Stimulated activated CD4-positive, alpha-beta T cell treated with anti-CD3 and anti-CD28 coated beads, Interleukin-15, amount 100 ng/mL, for 1 hour (primary cell): ENCODE measurements at places on chromosomes 6 and 20.
A peak's percentile ranks its signal among the peaks of the same experiment; 100 is the strongest.

- no peak for DNase-seq
Measured at GRCh38 chr6:157688275-157688959, 134.6 kb upstream of the SNX9 start.

DNA sequence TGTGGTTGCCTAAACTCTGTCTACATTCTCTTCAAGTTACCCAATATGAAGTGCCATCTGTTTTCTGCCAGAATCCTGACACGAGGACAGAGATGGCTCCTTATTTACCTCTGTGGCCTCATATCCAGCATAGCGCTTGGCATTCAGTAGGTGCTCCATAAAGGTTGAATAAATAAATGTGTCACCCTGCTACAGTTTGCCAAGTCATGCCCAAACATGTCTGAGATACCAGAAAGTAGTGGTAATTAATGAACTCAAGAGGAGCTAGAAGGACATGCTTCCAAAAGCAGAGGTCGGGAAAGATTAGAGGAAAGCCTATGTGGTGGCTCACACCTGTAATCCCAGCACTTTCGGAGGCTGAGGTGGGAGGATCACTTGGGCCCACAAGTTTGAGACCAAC is 30.9 kb upstream of the E2F3 start:
- DNase-seq: no peak

DNA sequence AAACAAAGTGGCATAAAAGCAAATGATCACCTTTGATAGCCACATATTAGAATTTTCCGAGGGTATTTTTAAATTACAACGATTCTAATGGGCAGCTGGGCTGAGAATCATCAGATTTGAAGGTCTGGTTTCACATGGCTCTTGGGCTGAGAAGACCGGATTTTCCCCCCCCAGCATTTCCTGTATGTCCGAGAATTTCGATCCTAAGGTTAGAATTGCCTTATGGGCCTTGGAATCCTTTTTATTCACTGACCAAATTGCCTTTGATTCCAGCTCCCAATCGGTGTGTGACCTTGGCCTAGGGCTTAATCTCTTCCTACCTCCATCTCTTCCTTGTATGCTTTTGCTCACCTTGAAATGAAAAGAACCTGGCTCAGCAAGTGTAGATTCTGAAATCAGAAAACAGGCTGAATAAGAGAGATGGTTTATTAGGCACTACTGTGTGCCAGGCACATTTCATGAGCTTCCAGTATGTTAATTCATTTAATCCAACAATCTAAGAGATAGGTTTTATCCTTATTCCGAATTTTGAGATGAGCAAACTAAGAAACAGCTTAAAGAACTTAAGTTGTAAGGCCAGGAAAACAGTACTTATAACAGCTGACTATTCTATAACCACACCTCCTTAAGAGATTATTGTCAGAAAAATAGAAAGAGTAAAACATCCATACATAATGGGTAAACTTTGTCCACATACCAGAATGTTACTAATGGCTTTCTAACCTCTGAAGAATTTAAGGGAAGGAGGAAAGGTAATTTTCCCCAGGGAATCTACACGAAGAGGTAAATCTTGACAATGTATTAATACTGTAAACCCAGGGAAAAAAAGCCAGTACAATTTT is 39.4 kb downstream of the HFE start:
- no peak for DNase-seq

DNA sequence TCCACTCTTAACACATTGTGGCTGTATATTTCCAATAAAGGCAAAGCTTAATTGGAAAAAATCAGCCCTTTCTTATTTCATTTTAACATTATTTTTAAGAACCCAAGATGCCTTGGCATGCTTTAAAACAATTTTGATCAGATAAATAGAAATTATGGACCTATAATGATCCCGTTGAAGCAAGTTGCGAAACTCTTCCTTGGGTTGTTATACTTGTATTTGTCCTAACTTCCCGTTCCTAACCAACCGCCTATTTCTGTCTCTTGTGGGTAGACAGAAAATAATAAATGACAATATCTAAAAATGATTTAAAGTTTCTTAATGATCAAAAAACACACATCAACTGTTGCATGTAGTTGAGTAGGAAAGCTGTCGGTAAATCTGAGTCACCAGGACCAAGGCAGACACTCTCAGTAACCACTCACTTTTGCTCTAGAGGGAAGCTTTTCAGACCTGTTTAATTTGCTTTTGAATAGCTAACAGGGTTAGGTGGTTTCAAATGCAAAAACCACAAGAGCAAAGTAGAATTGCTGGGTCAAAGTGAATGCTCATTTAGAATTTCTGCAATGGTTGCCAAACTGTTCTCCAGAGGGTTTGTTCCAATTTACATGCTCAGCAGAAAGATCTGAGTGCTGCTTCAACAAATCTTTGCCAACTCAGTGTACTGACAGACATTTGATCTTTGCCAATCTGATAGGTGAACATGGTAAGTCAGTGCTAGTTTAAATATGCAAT is 34.2 kb upstream of the KCNK5 start:
- no peak for DNase-seq

DNA sequence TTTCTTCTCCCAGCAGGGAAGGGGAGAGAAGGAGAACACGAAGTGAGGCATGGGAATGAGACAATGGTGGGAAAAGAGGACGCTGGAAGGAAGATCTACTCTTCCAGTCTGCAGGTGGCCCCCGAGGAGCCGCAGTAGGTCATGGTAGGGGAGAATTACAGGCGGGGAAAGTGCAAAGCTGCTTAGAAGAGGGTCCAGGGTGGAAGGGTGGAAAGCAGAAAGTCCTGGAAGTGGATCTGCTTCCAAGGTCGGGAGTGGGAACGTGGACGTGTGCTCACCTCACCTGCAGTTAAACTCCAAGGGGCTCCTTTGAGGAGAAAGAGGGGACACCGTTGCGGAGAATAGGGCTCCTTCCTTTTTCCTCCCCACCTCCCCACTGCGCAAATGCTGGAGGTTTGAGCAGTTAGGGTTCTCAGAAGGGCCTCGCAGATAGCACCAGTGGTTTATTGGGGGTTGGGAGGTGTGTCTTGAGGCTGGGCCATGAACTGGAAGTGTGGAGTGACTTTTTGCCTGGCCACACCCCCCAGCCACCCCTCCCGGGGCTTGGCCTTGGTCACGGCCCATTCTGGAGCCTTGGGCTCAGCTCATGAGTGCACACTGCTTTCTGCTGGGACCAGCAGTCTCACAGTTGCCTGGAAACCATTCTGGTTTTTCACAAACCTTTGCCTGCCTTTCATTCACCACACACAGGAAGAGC is 100.4 kb upstream of the MLN start:
- peak; percentile 8 for DNase-seq

DNA sequence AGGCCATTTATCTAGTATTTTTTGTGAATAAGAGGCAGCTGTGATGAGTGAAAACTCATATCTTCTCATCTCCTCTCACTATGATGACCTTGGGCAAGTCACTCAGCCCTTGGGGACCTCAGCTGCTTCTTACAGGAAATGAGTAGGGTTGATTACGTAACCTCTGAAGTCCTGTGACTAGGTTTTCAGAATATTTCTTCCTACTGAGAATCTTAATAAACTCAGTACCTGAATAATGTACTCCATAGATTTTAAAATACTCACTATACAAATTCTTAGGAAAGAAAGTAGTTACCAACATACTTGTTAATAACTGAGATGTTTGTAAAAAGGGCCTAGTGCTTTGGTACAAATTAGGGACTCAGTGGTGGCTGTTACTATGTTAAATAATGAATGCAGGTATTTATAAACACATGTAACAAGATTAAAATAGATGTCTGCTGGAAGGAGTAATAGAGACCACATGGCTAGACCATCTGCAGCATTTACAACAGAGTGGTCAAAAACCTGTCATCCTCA is 60.9 kb downstream of the RPRD1B start:
- no peak for DNase-seq

DNA sequence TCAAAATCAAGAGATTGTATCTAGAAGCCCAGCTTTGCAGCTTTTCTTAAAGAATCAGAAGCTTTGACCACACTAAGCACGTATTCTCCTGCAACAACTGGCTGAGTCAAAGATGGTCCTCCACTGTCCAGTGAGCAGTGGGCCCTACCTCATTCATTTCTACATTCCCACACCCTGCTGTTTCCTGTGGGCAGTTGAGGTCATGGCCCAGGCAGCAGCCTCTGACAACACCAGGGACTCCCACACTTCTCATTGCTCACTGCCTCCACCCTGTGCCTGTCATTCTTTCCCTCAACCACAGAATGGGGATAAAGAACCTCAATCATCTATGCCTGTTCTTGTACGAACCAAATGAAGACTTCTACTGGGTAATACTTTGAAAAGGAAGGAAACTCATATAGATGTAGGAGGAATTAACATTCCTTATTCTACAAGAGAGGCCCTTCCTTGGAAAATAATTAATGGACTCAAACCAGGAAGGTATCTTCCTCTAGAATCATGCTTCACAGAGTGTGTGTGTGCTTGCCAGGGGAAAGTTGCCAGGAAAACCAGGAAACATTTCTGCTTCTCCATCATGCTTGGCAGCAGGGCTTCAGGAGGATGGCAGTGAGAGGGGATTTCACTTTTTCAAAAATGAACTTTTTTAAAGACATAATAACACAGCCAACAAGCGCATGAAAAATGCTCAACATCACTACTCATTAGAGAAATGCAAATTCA is 191.7 kb upstream of the RIN2 start:
- no peak for DNase-seq

DNA sequence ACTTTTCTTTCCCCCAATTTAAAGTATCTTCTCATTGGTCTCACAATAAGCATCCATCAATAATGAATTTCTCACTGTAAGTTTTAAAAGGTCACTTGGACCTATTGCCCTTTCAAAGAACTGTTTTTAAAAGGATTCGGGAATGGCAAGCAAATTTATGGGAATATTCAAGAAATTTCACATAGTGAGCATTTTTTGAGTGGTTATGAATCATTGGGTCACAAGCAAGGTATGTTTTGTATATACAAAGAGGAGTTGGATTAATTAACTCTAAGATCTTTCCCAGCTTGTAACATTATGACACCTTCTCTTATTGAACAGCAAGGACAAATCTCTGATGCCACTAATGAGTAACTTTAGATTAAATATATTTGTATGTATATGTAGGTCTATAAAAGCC is 165.0 kb downstream of the MOXD1 start:
- no peak for DNase-seq

- DNase-seq: no peak
Measured at GRCh38 chr6:139109558-139109957, 25.3 kb upstream of the HECA start.

DNA sequence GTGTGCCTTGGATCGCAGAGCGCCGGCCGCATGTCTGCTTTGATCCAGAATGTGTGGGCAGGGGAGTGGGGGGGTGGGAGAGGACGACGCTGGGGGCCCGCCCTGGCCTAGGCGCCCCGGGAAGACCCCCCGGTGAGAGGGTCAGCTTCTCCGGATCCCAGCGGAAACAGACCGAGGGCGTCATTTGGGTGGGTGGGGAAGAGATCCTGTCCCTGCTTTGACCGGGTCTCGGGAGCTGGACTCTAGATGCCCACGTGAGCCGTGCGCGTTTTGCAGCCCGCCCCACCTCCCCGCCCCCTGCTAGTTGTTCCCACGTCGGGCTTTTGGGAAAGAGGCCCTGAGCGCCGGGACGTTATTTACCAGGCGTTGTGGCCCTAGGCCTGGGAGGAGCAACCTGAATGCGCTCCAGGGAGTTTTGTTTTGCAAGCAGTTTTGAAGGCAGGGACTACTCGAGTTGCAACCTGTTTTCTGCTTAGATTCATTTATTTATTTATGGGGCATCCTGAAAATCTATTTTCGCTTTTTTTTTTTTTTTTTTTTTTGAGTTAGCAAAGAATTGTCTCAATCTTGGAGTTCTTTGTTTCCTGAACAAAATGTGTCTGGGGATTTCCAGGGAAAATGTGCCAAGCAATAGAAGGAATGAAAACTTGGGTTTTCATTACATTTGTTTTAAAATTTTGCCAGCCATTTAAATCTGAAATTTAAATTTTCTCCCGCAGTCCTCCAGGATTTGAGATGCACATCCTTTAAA is 1.6 kb downstream of the DSP start:
- DNase-seq: no peak

GRCh38 chr20:59779656-59780380 is 153.6 kb downstream of the SYCP2 start:
- DNase-seq: no peak

GRCh38 chr6:46115634-46116033 is 14.2 kb upstream of the ENPP4 start:
- DNase-seq: no peak

GRCh38 chr6:583116-583515 is 73.8 kb downstream of the HUS1B start:
- no peak for DNase-seq

- DNase-seq: no peak
Measured at GRCh38 chr6:139529420-139529819, 155.0 kb upstream of the CITED2 start.

DNA sequence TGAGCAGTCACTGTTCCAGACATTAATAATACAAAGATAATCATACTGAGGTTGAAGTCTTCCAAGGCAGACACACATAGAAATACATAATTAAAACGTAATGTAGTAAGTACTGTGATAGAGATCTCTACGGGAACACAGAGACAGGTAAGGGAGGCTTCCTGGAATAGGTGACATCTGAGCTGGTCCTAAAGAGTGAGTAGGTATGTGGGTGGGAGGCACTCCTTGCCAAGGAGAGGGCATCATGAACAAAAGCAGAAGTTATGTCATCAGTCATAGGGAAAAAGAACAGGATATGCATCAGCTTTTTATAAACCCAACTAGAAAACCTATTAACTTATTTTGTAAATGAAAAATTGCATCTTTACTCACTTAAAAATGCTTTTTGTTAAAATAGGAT is 110.0 kb downstream of the MAP7 start:
- DNase-seq: no peak

GRCh38 chr20:48153523-48153922 is 368.2 kb upstream of the SULF2 start:
- DNase-seq: no peak

GRCh38 chr20:12068121-12068520 is 150.4 kb downstream of the BTBD3 start:
- no peak for DNase-seq

GRCh38 chr6:39829331-39829730 is 37.2 kb downstream of the DAAM2 start:
- no peak for DNase-seq

GRCh38 chr6:97097068-97098047 is 172.8 kb downstream of the KLHL32 start:
- DNase-seq: no peak

GRCh38 chr20:57420571-57421252 is 29.5 kb downstream of the RBM38 start:
- DNase-seq: no peak

- no peak for DNase-seq
Measured at GRCh38 chr6:43645613-43645964, 753 bp downstream of the RSPH9 start.

DNA sequence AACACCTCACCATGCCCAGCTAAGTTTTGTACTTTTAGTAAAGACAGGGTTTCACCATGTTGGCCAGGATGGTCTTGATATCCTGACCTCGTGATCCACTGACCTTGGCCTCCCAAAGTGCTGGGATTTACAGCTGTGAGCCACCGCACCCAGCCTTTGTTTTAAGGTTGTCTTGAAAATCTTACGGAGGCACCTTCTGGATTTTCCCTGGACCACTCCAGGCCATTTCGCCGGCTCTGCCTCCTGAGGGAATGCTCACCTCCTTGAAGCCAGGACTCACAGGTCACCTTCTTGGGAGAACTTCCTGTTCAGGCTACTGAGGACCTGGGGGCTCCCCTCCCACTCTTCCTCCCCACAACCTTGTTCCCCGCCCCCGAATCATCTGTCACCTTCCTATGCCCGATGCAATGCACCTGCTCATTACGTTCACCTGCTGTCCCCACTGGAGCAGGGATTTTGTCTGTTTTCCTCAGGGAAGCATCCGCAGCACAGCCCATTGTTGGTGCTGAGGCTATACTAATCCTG is 19.4 kb upstream of the RAET1L start:
- DNase-seq: no peak
